Dorsolateral prefrontal cortex (tissue), 122 donors: ENCODE measurements at places on chromosomes 13 and 19.

GRCh38 chr13:34358811-34359513 is 541.0 kb downstream of the RFC3 start:
- no peak for DNase-seq

DNA sequence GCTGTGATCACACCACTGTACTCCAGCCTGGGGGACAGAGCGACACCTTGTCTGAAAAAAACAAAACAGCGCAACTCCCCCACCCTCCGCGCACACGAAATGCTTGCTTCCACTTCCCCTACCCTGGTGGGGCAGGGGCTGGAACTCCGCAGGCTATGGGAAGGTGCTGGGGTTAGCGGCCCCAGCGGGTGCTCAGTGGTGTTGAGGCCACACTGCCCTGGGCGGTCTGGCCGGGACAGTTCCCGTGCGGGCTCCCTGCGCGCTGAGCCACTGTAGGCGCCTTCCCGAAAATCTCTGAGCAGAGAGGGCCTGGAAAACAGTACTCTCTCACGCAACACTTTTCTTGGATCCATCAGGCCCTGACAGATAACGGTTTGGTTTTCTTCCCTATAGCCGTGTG is 1.1 kb upstream of the WTIP start:
- DNase-seq, result no peak

DNA sequence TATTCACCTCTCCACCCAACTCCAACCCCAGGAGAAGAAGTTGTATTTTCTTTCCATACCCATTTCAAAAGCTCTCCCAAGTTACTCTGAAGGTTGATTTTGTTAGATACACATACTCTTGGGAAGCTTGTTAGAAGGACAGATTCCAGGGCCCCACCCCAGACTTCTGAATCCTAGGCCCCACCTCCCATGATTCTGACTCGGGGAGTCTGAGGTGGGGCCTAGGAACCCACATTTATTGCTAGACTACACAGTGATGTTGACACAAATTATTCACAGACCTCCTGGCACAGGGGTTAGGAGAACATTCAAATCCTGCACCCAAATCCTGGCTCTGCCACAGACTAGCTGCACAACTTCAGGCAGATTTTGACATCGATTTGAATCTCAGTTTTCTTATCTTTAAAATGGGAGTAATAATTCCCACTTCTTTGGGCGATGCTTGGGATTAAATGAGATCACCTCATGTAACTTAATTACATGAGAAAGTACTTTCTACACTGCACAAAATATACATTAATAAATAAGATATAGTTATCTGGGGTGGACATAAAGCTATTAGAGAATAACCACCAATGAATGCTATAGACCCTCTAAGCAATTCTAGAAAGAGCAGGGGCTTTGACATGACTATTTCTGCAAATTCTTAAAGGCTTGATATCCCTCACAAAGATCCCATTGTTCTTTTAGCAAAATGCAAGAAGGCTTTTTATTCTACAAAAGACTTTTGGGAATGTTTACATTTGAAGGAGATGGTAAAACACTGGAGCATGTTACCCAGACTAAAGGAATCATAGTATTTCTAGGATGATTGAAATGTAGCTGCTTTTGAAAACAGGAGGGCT is 18.0 kb downstream of the MBNL2 start:
- no peak for DNase-seq

DNA sequence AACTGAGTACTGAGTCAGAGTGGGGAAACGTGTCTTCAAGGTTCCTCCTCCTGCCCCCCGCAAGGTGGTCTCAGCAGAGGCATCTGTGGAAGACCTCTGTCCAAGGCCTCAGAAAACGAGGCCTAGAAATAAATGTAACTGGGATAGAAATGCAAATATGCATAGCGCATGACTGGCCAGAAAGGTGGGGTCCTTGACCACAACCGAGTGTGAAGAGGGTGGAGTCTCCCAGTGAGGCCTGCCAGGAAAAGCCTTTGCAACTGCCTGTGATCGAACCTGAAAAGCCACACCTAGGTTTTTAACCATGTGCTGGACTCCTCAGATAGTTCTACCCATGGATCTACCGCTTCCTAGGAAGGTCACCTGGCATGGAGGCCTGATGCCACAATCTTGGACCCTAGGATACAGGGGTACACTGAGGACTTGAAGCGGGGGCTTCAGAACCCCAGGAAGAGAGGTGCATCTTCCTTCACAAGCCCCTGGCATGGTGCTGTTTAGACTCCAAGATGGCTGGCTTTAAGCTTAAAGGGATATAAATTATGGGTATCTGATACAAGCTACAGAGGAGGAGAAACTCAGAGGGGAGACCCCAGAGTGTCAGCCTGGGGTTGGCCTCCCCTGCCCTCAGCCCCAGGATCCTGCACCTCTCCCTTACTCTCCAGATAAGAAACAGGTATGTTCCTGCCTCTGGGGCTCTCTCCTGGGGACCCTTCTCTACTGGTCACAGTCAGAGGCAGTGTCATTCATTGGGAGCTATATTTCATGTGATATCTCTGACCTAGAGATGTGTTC is 18.3 kb upstream of the SIGLEC6 start:
- no peak for DNase-seq

DNA sequence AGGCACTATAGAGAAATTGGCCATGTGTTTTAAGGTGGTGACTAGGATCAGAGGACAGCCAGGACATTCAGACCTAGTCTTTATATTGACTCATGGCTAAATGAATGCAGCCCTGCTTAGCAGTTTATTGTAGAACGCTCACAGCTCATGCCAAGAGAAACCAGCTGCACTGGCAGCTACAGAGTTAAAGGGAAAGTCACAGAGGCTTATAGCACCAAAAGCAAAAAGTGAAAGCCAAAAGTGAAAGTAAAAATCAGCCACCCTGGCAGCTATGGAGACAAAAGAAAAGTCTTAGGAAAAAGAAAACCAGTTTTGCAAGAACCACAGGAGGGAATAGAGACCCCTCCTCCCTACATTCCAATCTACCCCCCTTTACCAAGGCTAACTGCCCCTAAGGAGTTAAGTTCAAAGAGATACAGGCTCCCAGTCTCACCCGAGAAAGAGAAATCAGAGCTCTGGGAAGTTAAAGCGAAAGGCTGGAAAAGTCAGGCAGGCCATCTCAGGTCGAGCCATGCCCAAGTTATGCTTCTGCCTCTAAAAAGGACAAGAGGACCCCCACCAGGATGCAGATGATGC is 99.0 kb downstream of the ZNF429 start:
- DNase-seq, result no peak

DNA sequence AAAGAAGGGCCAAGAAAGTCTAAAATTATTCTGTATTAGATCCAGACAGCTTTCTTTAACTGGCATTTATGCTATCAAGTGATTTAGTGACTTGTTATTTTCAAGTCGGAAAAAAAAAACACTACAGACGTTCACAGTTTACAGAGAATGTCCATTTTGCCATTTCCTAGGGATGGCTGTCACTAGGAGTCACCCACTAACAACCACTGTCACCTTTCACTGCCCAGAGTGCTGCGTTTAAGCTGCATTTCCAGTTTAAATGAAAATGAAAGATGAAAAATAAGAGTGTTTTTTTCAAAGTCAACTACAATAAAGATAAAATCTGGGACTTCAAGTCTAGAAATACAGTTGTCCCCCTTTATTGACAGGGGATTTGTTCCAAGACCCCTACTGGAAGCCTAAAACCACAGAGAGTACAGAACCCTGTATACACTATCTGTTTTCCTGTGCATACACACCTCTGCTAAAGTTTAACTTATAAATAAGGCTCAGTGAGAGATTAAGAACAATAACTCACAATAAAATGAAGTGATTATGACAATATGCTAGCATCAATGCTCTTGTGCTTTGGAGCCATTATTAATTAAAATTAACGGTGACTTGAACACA is 112.5 kb downstream of the SACS start:
- no peak for DNase-seq

- DNase-seq, result no peak
Observed at GRCh38 chr13:114222461-114222968, 12.2 kb upstream of the CDC16 start.

DNA sequence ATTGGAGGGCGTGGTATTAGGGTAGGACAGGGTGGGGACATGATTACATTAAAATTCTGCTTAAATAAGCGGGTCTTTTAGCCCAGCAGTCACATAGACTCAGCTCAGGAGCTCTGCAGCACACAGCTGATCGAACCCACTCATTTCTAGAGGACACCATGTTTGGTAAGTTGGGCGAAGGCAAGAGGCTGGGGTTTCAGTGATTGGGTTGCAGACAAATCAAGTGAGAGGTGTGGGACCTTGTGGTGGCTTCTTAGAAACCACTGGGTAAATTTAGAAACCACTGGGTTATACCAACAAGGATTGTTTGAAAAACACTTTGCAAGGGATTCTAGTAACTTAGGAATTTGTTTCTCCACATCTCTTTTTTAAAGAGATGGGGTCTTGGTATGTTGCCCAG is at the start of gene LEUTX:
Gene LEUTX (plus strand): TSS at position 92 of the 400 bp plus-strand sequence. CDS start 67 bp downstream, at position 159.
- DNase-seq, result no peak

- peak; percentile 40 for DNase-seq
Observed at GRCh38 chr13:114078461-114079451, 53.7 kb downstream of the RASA3 start.

DNA sequence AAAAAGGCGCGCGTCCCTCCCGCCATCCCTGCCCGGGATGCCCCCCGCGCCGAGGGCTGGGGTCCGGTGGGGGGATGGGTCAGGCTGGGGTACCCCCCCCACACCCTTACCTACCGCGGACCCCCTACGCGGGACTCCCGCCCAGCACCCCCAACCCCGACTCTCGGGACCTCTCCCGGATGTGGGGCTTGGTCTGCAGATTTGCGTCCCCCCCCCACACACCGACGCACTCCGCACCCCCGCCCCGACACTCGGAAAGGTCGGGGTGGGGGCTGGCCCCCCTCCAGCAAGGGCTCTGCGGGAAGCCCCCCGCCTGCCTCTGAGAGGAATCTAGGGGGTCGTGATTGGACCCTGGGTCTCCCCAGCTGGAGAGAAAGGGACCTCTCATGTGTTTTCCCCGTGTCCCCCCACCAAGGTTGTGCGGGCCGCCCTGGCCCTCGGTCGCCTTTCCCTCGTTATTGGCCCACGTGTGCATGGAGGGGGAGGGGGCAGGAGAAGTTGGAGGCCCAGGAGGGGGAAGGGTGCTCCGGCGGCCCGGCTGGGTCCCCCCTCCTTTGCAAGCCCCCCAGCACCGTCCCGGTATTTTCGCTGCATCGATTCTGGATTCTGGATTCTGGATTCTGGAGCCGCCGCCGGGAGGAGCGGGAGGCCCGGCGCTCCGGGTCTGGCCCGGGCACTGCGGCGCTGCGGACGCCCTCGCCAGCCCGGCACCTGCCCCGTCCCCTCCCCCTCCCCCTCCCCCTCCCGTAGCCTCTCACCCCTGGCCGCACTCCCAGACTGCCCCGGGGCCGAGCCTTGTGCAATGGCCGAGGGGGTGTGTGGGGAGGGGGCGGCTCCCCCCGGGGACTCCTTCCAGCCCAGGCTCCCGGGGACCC is 607 bp downstream of the NFIC start:
- peak; percentile 58 for DNase-seq

DNA sequence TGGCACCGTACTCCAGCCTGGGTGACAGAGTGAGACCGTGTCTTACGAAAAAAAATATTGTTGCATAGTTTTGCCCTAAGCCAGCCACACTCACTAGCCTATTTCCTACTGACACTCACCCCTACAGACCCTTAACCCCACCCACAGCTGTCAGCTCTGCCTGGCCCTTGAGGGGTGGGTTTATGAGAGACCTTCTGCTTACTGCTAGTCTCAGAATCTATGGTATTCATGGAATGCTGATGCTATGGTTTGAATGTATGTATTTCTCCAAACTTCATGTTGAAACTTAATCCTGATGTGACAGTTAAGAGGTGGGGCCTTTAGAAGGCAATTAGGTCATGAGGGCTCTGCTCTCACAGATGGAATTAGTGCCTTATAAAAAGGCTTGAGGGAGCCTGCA is 79.2 kb upstream of the LRCH1 start:
- DNase-seq, result no peak

GRCh38 chr19:38856813-38857212 is 7.0 kb upstream of the HNRNPL start:
- DNase-seq, result no peak

DNA sequence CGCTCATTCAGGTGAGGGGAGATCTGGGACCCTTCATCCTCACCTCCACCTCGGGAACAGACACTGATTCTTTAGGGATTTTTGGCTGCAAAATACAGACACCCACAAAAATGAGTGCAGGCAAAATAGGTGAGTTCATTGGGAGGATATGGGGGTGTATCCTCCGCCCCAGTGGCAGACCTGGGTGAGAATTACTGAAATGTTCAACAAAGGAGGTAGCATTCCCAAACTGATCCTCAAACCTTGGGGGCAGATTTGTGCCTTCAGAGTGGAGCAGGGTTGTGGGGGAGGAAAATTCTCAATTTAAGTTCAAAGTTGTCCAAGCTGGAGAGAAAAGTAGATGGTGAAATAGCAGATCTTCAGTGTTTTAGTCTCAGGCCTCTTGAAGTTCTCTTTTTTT is 31.3 kb upstream of the SIN3B start:
- no peak for DNase-seq

DNA sequence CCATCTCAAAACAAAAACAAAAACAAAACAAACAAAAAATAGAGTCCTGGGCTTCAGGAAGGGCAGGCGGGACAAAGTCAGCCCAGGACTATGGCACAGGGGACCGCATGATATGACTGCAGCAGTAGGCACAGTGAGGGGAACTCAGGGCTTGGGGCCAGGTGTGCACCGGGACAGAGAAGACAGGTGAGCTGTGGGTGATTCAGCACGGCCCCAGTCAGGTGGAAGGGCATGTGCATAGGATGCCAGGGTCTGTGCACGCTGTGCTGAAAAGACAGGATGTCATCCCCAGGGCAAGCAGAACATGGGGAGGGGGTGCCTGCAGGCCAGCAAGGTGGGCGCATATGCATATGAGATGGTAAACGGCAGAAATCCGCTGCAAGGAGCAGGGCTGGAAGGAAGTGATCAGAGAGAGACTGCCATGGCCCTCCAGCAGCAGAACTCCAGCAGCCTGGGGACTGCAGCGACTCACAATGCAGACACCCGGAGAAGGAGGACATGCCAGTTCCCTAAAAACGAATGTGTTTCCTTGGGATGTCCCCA is 15.0 kb downstream of the EPS15L1 start:
- DNase-seq, result no peak

DNA sequence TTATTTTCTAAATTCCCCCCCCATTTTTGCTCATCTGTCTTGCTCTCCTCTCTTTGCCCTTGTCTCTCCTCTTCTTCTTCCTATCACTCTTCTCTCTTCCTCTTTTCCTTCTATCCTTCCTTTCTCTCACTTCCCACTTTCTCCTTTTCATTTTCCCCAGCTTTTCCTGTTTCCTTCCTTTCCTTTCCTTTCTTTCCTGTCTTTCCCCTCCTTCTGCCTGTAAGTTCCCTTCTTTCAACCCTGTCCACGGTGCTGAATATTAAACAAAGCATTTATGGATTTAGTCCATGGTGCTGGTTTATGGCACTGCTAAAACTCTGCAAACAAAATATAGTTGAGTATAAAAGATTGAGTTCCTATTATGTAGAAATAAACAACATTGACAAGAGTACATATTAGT is 27.6 kb downstream of the SCEL start:
- no peak for DNase-seq

- DNase-seq, result peak; percentile 42
Observed at GRCh38 chr19:48403606-48404005, 10.1 kb downstream of the GRIN2D start.
